ENCODE measurements at places on chromosomes 1 and 21.

GRCh38 chr1:226608699-226609505 is 60.3 kb downstream of the STUM start:
- DNase-seq, result peak; percentile 78

DNA sequence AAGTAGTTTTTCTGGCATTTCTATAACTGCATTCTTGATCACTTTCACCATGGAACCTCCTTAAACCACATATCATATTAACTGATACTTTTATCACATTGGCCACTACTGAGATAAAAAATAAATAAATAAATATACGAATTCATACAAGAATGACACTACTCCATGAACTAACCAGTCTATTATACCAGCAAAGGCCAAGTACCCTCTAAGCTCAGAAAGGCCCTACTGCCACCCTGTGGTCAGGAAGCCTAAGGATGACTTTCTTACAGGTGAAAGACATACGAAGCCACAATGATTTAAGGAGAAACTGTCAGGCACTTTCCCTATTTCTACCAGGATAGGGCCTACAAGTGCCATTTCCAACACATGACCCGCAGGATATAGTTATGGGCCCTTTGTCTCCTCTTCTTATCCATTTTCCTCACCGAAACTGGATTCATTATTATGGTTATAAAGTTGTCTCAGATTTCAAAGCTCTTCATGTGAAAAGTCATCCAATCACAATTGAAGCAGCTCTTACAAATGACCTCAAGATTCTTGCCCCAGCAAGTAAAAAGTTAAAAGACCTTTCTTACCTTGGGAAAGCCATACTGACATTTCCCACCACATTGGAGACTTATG is 23.9 kb downstream of the DNAJC8 start:
- peak; percentile 86 for DNase-seq

GRCh38 chr21:15224346-15225086 is 159.7 kb upstream of the NRIP1 start:
- no peak for DNase-seq

GRCh38 chr1:151898519-151898991 is 10.8 kb downstream of the THEM4 start:
- no peak for DNase-seq

DNA sequence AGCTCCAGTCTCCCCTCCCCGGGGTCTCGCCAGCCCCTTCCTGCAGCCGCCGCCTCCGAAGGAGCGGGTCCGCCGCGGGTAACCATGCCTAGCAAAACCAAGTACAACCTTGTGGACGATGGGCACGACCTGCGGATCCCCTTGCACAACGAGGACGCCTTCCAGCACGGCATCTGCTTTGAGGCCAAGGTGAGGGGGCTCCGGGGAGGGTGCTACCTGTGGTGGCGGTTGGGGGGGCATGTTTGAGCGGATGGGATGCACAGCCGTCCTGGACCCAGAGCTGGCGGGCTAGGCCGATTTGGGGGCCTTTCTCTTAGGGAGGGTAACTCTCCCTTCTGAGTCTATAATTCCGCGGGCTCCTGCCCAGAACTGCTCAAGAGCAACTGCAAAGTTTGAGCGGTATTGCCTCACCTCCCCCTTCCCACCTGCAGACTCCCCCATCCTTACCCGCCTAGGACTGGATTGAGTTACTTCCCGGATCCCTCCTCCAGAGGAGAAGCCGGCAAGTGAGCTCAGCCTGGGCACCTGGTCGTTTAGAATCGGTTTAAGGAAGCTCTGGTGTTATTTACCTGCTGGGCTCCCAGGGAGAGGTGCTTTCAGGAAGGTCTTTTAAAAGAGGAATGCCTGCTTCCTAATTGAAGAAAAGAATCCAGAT is 730 bp downstream of the NOS1AP start:
- DNase-seq, result no peak

- DNase-seq, result no peak
Observed at GRCh38 chr1:179230721-179231120, 1.2 kb upstream of the ABL2 start.

DNA sequence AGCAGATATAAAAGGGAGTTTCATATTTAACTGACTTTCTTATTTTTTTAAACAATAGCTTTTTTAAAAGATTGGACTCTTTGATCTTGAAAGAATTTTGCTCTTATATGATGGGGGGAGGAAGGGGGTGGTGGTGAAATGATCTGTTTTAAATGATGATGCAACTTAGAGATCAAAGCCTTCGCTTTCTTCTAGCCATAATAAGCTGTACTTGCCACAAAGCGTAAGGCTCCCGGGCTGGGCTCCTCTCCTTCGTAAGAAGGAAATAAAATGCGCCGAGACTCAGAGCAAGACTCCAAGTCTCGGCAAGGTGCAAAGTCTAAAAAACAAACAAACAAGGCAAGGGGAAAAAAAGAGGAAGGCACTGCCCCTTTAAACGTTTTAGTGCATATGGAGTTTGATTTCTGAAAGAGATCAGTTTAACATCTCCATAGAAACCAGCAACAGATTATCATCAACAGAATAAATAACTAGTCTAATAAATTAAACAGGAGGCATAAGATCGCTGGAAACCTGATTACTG is 3.3 kb downstream of the CASZ1 start:
- peak; percentile 78 for DNase-seq

GRCh38 chr21:16873596-16873995 is 639.2 kb upstream of the CXADR start:
- DNase-seq, result no peak

DNA sequence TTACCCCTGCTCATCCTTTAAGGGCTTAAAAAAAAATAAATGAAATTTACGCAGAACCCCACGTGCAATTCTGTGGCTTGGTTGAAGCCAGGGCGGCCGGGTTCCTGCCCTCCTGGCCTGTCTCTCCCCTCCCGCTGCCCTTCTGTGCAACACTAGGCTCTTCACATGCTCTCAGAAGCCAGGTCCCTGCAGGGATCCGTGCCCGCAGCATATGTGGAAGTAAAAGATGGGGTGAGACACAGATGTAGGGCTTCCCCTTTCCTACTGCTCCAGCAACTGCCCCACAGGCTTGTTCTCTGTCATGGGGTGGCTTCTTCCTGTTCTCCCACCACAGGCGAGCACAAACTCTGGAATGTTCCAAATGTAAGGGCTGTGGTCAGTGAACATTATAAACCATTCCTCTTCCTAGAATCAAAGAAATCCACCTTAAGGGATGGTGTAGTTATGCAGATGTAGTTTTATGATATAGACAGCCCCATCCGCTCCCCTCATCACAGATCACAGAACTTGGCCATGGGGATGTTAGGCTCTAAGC is 535.4 kb downstream of the KIF26B start:
- no peak for DNase-seq

DNA sequence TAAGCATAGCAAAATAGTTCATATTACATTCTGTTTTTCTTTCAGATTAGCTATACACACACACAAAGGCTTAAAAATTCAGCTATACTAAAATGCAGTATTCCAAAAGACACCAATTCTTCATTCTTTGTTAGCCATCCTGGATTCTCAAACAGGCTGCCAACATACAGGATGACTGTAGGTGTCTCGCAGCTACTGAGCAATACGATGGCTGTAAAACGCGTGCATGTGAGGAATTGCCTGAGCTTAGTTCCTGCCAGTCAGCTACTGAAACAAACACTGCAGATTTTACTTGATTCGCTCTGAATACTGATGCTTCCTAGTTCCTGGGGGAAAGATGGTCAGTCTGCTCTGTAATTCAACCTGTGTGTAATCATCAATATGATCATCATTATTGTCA is 24.7 kb upstream of the HMGN1 start:
- DNase-seq, result peak; percentile 89

GRCh38 chr1:57520743-57521515 is 97.1 kb upstream of the DAB1 start:
- DNase-seq, result no peak

DNA sequence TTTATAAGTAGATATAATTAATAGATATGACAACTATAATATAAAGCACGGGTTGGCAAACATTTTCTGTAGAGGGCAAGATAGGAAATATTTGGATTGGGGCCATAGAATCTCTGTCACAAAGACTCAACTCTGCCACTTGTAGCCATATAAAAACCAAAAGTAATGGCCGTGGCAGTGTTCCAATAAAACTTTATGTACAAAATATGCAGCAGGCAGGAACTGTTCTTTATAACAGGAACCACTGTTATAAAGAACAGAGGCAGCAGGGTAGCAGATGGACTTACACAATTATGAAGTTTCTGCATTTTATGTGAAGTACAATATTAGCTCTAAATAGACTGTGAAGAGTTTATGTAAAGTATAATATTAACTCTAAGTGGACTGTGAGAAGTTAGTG is 16.9 kb upstream of the QSOX1 start:
- peak; percentile 28 for DNase-seq

DNA sequence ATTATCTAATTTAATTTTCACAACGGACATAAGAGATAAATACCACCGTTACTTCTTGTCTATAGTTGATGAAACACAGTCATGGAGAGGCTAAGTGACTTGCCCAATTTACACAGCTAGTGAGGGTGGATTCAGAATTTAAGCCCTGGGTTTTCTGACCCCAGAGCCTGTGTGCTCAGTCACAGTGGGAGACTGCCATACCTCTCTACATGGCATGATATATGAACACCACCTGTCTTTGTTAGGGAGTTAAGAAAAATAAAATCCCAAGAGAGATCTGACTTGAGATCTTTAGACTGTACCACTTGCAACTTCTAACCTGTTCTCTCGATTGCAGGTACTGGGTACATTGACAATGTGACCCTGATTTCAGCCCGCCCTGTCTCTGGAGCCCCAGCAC is 40.3 kb downstream of the LAMC2 start:
- DNase-seq, result no peak

DNA sequence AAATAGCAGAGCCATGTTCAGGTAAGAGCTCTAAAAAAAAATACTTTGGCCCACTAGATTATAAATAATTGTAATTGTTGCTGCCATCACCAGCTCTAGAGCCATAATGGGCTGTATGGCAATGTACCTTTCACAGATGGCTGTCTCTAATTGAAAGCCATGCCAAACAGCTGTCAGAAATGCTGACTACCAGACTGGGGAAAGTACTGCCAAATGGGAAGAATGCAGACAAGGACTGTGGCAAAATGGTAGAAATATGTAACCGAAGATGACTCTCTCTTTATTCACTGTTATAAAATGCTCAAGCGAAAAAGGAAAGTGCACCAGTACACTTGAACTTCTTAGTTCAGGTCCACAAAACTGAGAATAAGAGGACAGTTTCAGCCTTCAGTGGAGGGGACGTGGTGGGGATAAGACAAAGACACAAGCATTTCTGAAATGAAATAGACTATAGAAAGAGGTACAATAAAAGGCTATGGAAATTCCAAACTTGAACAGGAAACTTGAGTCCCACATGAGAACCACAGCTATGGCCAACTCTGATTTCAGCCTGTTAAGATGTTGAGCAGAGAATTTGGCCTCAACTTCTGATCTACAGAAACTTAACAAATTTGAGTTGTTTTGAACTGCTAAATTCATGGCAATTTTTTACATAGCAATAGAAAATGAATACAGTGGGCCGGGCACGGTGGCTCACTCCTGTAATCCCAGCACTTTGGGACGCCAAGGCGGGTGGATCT is 46.5 kb upstream of the LPGAT1 start:
- no peak for DNase-seq

GRCh38 chr1:239058190-239058589 is 328.2 kb upstream of the CHRM3 start:
- DNase-seq, result no peak

- no peak for DNase-seq
Observed at GRCh38 chr1:162988869-162989268, 80.3 kb upstream of the RGS4 start.

DNA sequence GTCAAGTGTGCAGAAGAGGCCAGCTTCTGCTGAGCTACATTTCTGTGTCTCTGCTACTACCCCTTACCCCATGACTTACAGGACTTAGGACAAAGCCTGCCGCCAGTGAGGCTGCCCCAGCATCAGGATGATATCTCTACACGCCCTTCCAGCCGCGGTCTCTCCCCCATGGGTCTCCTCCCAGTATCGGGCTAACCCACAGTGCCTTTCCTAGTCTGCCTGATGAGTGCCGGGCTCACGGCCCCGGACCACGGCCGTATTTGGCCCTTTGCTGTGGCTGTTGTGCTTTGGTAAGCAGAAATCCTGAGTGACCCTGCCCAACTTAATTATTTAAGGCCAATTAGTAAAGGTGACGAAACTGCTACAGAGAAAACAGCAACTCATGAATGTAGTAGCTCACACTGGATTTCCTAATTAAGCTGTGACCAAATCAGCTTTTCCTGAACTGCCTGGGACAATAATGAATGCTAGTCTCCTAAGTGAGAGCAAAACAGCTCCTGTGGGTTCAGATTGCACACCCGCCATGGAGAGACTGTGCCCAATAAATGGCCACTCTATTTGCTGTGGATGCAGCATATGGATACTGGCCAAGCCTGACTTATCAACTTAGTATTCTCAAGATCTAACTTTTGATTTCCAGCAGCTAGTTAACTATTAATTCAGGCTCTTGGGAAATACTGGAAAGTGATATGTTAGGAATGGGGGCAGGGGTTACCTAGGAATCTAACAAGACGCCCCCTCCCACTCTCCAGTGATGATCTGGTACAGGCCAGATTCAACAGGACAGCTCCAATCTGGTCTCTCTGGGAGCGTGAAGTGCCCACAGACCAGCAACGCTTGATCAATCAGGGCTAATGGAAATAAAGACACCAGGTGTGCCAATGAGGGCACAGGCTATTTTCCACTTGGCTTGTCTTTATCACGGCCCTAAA is 123.3 kb upstream of the IFFO2 start:
- DNase-seq, result no peak

Measured in OCI-M1 (cell line).